ENCODE measurements at places on chromosomes 6 and 20. TPM values are rescaled to one million over a fixed set of nuclear protein-coding genes. Genes with fewer than 3 reads are reported as not detected.

DNA sequence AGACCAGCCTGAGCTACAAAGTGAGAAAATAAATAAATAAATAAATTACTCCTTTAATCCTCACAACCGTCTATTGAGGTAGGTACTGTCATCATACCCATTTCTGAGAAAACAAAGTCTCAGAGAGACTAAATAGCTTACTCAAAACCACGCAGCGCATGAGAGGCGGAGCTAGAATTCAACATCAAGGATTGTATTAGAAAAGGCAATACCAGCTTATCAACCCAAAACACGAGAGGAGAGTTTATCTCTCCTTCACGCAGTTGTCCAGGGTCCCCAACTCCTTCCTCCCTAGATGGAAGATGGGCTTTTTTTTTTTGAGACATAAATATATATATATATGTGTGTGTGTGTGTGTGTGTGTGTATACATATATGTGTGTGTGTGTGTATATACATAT lies 12.2 kb downstream of the HNF4A start:
- no peaks in the 10 kb centered on the region for H3K4me1 ChIP-seq
- H3K27ac ChIP-seq = no peak overlapping the region
- H3K36me3 ChIP-seq = no peaks in the 10 kb centered on the region
- no peak for DNase-seq

- H3K36me3 ChIP-seq = no peaks in the 10 kb centered on the region
- peaks cover 19% of the 10 kb centered on the region for H3K4me1 ChIP-seq
- DNase-seq = no peak
- H3K27me3 ChIP-seq = no peaks in the 10 kb centered on the region
Measured at GRCh38 chr6:35592178-35592577, 79.5 kb upstream of the TULP1 start.

The SRMS gene
- not detected for total RNA-seq

DNA sequence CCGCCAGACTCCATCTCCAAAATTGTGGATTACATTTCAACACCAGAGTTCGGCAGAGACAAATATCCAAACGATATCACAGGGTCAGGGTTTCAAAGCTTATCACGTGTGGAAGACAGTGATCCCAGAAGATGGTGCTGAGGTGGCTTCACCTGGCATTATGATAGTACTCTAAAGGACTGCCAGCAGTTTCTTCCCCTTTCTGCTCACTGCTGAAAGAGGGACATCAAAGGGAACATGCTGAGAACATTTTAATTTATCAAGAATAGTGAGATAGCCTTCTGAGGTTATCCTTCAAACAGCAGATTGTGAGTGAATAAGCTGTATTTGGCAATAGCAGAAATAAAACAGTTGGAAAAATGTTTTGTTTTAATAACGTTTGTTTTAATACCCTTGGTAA lies 79.7 kb downstream of the FIG4 start:
- no peaks in the 10 kb centered on the region for H3K36me3 ChIP-seq
- H3K4me3 ChIP-seq = no peak overlapping the region
- H3K4me1 ChIP-seq = no peaks in the 10 kb centered on the region
- DNase-seq = no peak

The ACSS1 gene
- 25.4 TPM for total RNA-seq

All from uterus (tissue), 4 donors.